ENCODE measurements at places on chromosomes 5 and 9.

GRCh38 chr5:135631391-135631790 lies 52.6 kb upstream of the CXCL14 start:
- no peak for DNase-seq

DNA sequence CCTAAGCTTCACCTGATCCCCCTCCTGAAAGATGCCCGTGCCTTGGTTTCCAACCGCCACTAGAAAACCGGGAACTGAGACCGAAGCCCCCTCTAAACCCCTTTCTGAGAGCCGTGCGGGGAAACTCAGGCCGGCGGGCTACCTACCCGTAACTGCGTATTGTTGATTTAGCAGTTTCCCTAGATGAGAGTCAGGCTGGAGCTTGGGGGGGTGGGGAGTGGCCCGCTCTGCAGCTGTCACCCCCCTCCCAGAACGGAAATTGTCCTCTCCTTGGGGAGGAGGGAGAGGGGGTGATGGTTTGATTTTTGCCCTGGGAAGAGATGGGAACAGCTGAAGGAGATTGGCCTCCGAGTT lies 2.5 kb downstream of the CXXC5 start:
- peak; percentile 72 for DNase-seq

GRCh38 chr9:94952565-94953373 lies 226.3 kb downstream of the AOPEP start:
- DNase-seq: no peak

GRCh38 chr9:34575862-34576596 lies 13.5 kb downstream of the CNTFR start:
- no peak for DNase-seq

GRCh38 chr5:84032324-84032723 lies 311.7 kb upstream of the HAPLN1 start:
- DNase-seq: no peak

GRCh38 chr5:641331-641765 lies 29.2 kb downstream of the CEP72 start:
- no peak for DNase-seq

DNA sequence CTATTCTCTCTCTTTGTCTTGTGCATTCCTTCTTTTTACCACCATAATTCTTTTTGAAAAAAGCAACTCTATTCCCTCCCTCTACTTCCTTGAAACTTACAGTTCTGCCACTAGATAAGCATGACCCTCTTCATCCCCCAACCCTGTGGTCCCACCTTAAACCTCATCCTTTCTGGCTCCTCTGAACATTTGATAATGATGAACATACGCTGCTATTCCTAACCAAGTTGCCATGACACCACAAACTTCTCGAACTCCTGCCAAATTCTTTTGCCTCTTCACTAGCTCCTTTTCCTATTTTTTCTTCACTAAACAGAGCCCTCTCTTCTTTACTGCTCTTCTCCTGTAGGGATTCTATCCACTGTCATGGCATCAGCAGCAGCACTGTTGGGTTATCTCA lies 57.1 kb downstream of the MOCS2 start:
- no peak for DNase-seq

DNA sequence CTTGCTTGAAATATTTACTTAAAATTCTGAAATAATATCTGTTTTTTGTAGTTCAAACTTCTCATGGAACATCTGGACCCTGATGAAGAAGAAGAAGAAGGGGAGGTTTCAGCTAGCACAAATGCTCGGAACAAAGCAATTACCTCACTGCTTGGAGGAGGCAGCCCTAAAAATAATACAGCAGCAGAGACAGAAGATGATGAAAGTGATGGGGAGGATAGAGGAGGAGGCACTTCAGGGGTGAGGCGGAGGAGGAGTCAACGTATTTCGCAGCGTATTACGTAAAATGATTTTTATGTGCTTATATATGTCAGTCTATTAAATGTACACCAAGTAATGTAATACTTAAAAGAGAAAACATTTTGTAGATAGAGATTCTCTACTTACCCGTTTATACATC lies 185.4 kb downstream of the CPLANE1 start:
- DNase-seq: no peak

GRCh38 chr9:131660466-131661405 lies 79.1 kb downstream of the RAPGEF1 start:
- no peak for DNase-seq

DNA sequence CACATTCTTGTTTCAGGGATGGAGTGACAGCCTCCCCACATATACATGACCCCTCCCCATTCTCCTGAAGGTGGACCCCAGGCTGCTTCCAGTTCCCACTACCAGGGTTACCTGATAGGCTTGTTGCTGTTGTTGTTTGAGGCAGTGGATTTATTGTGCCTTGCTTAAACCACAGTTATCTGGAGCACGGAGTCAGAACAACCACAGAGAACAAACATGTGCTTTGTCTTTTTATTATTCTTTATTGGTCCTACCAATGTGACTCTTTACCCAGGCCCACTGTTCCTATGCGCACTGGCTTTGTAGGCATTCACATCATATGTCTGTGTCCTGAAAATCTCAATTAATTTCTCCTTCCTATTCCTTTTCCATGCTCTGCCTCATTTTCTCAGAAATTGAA lies 41.2 kb upstream of the IPPK start:
- no peak for DNase-seq

DNA sequence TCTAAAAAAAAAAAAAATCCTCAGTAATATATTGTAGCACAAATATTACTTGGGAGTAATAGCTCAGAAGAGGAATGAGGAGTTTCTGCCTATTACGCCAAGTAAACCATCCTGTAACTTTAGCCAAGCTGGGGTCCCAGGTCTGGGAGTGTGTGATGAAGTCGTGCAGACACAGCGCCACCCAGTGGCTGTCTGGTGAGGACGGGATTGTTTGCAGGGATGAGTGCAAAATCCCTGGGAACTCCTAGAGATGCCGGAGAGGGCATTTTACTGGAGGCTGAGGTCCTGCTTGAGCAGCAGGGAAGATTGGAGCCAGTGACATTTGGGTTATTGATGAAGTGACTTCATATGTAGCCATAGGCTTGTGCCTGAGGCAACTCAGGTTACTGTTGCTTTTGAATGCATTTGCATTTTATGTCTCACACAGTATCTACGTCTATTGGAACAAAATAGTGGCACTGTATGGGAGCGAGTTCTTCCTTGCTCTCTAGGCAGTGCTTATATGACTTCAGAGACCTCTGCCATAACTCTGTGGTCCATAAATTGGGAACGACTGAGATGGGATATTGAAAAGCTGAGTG lies 72.8 kb downstream of the PSAT1 start:
- peak; percentile 42 for DNase-seq

DNA sequence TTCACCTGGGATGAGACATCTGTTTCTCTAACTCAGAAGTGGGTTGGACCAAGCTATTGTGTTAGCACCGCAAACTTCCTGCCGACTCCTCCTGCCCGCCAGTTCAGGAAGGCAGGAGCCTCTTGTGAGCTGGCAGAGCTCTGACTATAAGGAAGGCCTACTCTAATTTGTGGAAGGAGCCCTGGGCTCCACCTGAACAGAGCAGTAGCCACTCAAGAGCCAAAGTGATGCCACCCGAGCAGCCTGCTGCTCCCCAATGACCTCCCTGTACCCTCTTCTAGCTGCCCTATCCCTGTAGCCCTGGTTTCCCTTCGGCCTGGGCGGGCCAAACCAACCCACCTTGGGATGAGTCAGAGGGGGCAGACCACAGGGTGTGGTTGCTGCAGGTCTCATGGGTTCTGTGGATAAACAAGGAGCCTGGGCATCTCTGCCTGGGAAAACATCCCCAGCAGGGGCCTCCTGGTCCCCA lies 81.6 kb downstream of the PSD2 start:
- DNase-seq: no peak

- no peak for DNase-seq
These were observed 2.3 kb upstream of the RPL26L1 start for GRCh38 chr5:172956936-172957335.

GRCh38 chr5:124919747-124920525 lies 173.5 kb upstream of the ZNF608 start:
- no peak for DNase-seq

DNA sequence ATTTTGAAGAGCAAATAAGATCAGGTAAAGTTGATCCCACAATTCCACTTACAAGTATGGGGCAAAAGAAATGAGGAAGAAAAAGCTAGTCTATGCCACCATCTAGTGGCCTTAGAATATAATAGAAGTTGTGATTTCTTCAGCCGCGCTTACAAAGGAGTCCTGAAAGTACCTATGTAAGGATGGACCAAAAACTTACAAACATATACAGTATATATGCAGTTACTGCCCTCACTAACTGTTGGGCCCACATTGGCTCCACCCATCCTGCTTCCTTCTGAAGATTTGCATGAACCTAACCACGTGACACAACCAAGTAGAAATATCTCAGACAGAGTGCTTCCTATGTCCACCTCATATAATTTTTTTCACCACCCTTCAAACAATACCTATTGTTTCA lies 11.7 kb upstream of the OR13D1 start:
- peak; percentile 43 for DNase-seq

GRCh38 chr5:157443041-157443549 lies 16.9 kb upstream of the NIPAL4 start:
- no peak for DNase-seq

- no peak for DNase-seq
These were observed 5.2 kb downstream of the UCK1 start for GRCh38 chr9:131525643-131526565.

DNA sequence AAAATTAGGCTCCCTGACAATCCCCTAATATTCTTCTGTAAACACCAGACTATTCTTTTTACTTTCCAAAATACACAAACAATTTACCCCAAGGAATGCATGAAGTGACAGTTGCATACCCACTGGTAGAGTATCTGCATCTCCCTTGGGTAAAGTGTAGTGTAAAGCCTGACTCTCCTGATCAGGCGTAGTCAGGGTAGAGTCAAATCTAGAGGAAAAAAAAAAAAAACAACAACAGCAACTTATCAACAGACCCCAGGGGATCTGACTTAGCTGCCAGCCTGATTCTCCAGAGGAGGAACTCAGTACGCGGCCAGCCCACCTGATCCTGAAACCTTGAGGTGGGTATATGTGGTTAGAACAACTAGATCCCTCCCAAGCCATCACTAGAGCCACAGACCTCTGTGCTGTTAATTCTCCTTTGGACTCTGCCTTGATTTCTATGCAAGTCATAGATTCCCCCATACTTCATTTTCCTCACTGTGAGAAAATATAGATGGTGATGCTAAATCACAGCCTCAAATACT lies 61.0 kb downstream of the ZNF608 start:
- no peak for DNase-seq

GRCh38 chr9:111621895-111622480 lies 9.1 kb upstream of the DNAJC25 start:
- DNase-seq: peak; percentile 14

GRCh38 chr9:37727013-37727412 lies 26.6 kb upstream of the TRMT10B start:
- DNase-seq: no peak

- no peak for DNase-seq
These were observed 54.5 kb downstream of the GABBR2 start for GRCh38 chr9:98654247-98654646.

All from RPMI8226 (cell line).